GM13977 (cell line): ENCODE measurements at places on chromosomes 7 and 10.
A peak's percentile ranks its signal among the peaks of the same experiment; 100 is the strongest.

GRCh38 chr7:141558544-141559183 is 7.5 kb downstream of the AGK start:
- peak; percentile 36 for DNase-seq

DNA sequence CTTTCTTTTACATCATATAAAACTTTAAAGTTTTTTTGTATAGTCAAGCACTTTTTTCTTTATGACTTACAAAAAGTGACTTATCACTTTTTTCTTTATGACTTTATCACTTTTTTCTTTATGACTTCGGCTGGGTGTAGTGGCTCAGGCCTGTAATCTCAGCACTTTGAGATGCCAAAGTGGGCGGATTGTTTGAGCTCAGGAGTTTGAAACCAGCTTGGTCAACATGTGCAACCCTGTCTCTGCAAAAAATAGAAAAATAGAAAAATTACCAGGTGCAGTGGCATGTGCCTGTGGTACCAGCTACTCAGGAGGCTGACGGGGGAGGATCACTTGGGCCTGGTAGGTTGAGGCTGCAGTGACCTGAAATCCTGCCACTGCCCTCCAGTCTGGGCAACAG is 108.8 kb upstream of the CSTF2T start:
- no peak for DNase-seq

DNA sequence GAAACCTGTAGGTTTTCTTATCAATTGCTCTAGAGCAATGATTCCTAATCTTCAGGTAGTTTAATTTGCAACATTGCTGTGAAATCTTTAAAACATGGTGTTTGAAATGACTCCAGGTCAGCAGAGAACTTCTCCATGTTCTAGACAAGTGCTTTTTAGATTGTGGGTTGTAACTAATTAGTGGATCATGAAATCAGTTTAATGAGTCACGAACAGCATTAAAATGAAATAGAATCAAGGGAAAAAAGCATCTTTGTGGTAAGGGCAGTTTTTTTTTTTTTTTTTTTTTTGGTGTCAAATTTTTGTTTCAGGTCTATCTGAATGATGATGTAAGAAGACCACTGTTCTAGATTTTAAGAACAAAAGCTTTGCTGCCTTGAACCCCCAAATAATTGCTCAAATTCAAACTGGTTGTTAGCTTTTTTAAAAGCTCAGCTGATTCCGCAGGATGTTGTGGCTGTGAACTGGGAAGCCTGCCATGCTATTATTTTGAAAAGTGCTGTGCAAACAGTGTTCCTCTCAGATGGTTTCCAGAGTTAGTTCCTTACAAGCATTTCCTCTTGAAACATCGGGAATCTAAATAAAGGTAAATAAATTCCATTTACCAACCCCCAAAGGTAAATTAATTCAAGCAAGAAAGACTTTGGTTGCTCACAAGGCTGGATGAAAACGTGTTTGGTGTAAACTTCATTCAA is 13.1 kb upstream of the PDK4 start:
- no peak for DNase-seq

DNA sequence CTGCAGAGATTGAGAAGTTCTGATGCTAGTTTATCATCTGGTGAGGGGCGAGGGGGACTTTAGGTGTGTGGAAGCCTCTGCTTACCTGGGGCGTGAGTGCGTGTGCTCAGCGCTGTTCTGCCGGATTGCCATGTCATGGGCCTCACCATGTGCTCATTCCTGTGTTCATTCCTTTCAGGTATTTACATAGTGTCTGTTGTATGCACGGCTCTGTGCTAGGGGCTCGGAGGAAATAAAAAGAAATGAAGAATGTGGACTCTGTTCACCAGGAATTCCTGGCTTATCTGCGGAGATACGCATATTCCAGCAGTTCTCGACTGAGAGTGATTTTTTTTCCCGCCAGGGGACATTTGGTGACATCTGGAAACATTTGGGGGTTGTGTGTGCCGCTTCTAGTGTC is 152.0 kb downstream of the CAMK1D start:
- no peak for DNase-seq

GRCh38 chr7:140238778-140239652 is 62.2 kb upstream of the KDM7A start:
- no peak for DNase-seq

- DNase-seq = no peak
Observed at GRCh38 chr7:12350971-12351370, 52.7 kb downstream of the VWDE start.
